Mucosa of gallbladder (tissue), 1 donor: ENCODE measurements at places on chromosomes 5 and 9.

GRCh38 chr9:119375892-119376291 lies 6.7 kb upstream of the BRINP1 start:
- no peak for DNase-seq

DNA sequence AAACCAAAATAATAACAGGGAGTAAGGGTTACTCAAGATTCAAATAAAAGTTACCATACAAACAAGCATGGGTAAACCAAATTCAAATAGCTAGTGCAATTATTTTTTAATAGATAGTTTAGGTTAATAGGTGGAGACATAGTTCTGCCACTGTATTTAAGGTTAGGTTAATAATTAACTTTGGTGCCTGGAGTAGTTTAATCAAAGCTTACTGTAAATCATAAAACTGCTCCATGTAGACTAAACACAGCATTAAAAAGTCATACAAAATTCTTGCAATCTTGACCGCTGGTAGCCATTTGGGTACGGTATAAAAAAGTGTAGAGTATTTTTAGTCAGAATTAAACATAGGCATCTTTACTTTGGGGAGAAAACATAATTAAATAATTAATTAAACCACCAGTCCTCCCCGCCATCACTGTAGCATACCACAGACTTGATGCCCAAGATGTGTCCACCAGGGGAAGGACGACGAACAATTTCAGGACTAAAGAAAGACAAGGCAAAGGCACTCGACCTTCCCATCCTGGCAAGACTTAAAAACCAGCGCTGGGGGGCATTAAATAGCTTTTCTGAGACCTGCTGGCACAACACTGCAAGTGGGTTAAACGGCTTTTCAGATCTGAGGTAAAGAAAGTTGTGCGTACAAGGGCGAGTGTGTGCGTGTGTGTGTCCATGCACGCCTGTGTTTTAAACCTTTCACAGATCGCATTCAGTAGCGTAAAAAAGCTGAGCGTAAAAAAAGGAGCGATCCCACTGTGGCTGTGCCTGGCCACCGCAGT lies 2.9 kb downstream of the SEMA6A start:
- no peak for DNase-seq

DNA sequence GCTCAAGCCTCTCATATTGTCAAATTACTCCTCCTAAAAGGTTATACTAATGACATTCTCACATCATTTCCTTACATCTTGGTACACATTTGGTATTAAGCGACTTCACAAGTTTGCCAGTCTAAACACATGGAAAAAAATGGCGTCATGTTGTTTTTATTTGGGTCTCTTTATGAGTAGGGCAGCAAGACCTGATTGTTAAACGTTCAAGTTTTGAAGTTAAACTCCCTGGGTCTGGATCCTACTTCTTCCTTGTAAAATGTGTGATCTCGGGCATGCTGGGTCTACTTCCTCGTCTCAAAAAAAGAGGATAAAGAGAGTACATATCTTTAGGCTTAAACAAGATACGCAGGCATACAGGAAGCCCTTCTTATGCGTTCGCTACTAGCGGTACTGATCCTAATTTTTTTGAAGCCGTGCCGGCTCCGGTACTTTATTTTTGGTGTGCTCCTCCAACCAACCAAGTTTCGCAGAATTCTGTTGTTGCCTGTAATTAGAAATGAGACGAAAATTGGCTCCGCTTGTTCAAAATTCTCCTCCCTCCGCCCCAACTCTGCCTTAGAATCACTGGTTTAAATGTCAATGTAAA lies 596 bp upstream of the CDC37L1 start:
- DNase-seq, result no peak

DNA sequence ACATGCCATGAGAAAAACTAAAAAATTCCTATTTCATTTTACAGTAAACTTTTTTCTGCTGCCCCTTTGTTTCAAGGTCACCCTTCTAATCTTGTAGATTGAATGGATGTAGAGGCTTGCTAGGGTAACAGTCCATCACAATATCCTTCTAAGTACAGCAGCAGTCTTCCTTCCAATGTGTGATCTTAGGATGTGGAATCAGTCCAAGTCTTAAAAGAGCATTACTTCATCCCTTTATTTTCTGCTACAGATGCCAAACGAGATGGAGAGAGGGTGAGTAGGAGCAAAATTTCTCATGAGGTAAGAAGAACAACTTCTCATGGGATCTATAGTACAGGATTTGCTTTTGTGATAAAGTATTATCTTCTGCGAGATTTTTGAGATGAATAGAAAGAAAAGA lies 704 bp upstream of the IL33 start:
- no peak for DNase-seq

DNA sequence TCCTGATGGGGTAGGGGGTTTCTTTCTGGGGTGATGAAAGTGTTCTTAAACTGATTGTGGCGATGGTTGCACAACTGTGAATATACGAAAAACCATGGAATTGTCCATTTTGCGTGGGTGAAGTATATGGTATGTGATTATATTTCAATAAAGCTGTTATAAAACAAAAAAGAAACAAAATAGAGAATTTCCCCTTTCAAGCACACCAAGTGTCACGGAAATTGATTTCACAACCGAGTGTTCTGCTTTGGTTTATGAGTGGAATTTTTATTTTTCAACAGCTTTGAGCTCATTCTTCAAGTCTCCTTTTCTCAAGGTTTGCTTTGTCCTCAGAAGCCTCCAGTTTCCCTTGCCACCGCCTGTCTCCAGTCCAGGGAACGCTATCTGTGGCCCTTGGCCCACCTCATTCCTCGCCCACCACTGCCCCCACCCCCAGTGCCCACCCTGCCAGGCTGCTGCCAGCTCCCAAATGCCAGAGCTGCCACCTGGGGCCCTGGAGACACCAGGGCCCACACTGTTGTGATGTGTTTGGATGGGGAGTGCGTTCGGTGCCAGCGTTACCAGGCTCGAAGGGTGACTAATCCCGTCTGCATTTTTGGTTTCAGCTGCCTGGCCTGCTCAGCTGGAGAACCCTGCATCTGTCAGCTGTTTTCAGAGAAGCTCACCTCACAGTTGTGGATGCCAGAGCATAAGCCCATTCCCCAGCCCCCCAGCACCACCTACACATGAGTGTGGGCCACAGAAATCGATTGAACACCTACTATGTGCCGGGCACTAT lies 30.4 kb downstream of the DUSP1 start:
- DNase-seq, result peak; percentile 53

GRCh38 chr9:99593610-99594009 lies 228.1 kb upstream of the NR4A3 start:
- DNase-seq, result no peak

- DNase-seq, result no peak
Observed at GRCh38 chr5:82163452-82164175, 114.5 kb downstream of the RPS23 start.

DNA sequence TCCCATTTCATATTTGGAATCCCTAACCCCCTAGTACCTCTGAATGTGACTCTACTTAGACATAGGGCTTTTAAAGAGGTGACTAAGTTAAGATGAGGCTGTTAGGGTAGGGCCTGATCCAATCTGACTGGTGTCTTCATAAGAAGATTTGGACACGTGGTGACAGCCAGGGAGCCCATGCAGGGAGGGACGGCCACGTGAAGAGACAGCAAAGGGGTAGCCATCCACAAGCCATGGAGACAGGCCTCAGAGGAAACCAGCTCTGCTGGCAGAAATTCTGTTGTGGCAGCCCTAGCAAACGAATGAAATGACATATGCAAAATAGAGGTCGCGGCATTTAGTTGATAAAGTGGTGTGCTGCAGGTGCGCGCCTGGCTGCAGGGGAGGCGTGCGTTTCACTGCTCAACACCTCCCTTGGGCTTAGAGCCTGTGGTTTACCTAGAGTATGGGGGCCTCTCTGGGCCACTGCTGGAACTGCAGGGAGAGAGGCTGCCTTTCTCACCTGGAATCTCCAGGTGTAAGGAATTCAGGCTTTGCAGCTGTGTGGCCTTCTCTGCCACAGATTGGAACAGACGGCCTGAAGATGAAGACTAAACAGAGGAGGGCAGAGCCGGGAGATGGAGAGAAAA lies 7.1 kb upstream of the AFAP1L1 start:
- DNase-seq, result peak; percentile 34

DNA sequence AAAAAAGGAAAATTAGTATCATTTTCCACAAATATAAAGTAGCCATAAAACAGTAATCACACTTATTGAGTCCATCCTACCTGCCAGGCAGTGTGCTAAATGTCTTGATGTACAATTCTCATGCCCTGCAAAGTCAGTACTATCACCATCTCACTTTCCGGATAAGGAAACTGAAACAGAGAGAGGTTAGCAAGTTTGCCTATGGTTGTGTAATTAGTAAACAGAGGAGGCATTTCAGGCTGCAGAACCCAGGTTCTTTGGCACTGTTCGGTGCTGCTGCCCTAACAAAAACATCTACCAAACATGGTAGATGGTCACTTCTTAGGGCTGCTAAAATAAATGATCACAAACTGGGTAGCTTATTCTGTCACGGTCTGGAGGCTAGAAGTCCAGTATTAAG lies 22.6 kb downstream of the PLAC8L1 start:
- DNase-seq, result no peak

GRCh38 chr9:76227156-76227555 lies 167.1 kb downstream of the RFK start:
- peak; percentile 12 for DNase-seq

DNA sequence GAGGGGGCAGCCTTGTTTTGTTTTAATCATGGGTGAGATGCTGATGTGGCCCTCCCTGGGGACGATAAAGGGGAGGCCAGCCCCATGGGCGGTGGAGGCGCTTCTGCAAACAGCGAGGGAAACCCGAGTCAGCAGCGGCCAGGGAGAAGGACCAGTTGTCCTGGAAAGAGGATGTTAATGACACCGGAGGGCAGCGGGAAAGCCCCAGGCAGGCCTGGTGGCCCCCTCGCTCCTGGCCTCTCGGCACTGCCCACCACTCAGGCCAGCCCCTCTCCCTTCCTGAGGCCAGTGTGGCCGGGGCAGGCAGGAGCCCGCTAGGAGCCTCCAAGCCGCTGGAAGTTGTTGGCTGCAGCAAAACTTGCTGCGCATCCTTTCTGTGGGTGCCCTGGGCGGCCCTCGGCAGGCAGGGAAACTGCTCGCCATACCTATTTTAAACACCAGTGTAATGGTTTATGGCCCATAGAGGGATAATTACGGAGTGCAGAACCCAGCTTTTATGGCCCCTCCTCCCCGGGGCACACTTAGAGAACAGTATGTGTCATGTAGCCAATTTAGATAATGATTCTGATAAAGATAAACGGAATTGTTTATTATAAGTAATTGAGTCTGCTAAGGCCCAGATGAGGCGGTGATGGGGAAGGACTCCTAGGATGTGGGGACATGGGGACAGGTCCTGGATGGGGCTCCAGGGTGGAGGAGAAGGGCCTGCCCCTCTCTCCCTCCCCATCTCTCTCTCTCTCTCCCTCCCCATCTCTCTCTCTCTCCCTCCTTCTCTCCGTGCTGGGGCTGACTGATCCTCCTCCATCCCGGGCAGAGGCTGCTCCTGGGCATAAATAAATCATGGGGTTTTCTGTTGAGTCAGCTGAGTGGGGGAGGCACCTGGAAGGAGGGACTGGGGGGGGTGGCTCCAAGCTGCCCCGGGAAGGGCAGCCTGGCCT lies 36.9 kb downstream of the LMX1B start:
- no peak for DNase-seq

GRCh38 chr9:129368444-129368978 lies 190.4 kb upstream of the IER5L start:
- DNase-seq, result no peak

- peak; percentile 44 for DNase-seq
Observed at GRCh38 chr5:154757814-154758406, 2.7 kb downstream of the LARP1 start.

- peak; percentile 4 for DNase-seq
Observed at GRCh38 chr9:129289131-129289731, 111.2 kb upstream of the IER5L start.

DNA sequence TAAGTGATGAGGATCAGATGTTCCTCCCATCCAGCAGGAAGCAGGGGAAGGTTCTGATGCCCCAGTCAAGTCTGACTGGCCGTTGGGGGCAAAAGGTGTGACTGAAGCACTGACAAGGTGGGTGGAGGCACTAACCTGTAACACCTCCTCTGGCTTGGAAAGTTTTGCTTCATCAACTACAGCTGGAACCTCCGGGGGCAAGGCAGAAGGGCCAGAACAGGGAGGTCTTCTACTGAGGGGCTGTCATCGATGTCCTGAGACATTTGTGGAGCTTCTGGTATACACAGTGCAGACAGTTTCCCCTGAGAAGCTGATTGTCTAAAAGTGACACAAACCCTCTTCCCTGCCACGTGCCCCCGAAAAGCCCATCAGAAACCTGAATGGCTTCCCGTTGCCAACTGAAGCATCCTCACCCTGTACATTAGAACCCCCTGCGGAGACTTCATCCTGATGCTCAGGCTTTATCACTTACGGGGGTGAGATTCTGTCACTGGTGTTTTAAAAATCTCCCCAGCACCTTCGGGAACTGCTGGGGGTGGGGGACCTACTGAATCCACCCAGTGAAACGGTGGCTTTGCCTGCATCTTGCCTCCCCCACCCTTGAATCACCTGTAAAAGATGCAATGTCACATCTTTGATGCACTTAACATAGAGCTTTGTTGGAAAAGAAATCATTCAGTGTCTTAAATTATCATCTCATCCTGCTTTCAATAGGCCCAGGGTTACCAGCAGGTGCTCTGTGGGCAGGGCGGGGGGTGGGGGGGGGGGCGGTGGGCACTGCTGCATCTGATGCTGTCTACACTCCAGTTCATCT lies 24.6 kb downstream of the TRAF1 start:
- no peak for DNase-seq

DNA sequence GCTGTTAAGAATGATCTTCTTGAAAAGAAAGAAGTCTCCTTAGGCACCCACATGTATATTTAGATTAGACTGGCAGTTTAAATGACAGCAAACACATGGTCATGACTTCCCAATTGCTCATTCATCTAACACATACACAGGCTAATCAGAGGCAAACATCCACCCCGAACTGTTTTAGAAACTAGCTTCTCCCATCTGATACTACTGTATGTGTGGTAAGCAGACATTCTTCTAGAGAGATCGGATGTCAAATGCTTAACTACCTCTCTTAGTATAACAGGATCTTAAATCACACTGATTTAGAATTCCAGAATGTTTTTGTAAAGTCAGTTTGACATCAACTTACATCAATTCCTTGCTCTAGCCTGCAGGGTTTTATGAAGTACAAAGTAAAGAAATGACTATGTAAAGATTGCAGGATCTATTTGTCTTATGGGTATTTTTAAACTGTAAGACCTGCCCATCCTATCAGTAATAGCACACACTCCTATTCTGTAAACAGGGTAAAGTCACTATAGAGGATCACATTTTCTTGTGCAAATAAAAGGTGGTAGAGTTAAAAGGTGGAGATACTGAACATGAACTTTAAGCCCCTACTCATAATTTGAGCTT lies 239.7 kb downstream of the MLLT3 start:
- DNase-seq, result no peak

DNA sequence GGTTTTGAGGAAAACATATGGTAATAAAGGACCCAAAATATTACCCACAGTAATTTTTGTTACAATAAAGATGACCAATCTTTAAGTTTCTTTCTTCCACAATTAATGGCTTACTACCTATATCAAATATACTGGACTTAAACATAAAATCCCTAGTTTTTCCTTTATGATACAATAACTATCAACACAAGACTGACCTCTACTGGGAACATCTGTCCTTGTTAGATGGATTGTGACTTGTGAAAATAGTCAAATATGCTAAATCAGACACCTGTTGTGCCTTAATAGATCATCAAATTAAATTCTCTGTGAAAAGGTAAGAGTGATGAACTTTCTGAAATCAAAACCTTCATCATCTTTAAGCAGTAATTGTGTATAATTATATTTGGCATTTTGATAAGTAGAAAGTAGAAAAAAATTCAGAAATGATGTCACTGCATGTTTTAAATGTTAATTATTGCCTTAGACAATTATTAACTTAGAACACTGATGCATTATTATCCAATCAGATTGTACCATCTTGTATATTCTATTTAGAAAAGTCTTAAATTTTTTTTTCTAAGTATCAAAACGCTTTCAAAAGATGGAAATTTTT lies 113.6 kb downstream of the DEPDC1B start:
- DNase-seq, result no peak

GRCh38 chr5:9782826-9783560 lies 152.8 kb upstream of the TAS2R1 start:
- DNase-seq, result no peak
